ENCODE measurements at places on chromosomes 7 and 10.

DNA sequence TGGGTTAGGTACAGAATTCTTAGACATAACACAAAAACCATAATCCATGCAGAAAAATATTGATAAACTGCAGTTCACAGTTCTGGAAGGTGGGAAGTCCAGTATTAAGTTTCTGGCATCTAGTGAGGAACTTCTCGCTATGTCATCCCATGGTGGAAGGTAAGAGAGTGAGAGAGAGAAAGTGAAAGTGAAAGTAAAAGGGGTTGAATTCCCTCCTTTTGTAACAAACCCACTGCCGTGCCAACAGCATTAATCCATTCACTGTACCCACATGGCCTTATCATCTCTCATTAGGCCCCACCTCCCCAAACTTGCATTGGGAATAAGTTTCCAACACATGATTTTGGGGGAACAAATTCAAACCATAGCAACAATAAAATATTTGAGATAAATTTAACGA, 17.1 kb downstream of the ZNF485 start:
- no peak for DNase-seq

DNA sequence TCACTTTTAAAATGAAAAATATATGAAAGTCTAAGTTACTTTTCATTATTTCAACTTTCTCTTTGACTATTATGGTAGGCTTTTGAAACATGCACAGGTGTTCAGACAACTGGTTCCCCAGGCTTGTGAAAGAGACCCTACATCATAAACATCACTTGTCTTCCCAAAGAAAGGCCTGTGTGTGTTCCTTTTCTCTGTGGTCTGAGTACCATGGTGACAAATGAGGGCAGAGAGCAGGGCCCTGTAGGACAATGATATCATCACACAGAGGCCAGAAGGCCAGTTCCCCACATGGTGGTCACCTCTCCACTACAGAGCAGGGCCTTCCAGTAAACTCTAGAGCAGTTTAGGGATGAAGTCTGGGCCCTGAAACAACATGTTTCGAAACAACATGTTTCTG, 288.8 kb downstream of the USP6NL start:
- no peak for DNase-seq

DNA sequence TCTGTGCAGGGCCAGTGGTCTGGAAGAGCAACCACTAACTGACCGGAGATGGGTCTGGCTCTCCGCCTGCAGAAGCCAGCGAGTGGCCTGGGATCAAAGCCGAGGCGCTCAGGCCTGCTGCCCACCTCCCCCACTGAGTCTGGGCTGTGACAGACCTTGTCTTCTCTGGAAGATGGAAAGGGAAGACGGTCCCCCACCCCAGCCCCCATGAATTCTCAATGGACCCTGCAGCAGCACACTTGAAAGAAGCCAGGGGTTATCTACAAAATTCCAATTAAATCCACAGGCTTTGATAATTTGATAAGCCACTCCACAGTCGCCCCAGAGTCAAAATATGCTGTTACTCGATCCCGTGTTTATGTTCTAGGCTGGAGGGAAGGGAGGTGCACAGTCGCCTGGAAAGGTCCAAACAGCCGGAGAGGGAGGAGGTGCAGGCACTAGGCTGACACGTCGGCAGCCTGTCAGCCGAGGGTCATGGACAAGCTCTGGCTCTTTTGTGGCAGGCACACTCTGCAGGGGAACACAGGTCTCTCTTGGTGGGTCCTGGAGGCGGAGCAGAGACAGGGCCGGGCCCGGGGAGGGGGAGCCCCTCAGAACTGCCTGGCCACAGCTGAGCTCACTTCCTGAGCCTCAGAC, 134.9 kb downstream of the SH3PXD2A start:
- DNase-seq: no peak

- no peak for DNase-seq
These were observed 9.0 kb downstream of the SFXN3 start for GRCh38 chr10:101040061-101040460.

GRCh38 chr10:14532473-14533251, 201.9 kb upstream of the FRMD4A start:
- no peak for DNase-seq

DNA sequence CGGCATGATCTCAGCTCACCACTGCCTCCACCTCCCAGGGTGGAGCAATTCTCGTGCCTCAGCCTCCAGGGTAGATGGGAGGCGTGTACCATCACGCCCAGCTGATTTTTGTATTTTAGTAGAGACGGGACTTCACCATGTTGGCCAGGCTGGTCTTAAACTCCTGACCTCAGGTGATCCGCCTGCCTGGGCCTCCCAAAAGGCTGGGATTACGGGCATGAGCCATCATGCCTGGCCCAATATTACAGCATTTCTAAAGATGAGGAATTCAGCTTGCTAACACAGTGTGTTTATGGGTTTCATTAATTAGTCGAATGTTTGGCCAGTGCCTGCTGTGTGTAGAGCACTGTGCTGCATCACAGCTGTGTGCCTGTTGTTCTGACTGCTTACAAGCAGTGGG, 3.7 kb downstream of the WDR37 start:
- DNase-seq: no peak
